ENCODE measurements at places on chromosomes 7 and 10. TPM values are rescaled to one million over a fixed set of nuclear protein-coding genes. Genes with fewer than 3 reads are reported as not detected.

- no peak overlapping the region for H3K4me3 ChIP-seq
- H3K27me3 ChIP-seq = no peaks in the 10 kb centered on the region
- no peak overlapping the region for H3K27ac ChIP-seq
- H3K4me1 ChIP-seq = no peaks in the 10 kb centered on the region
These were observed 502.7 kb upstream of the PODXL start for GRCh38 chr7:132059141-132059540.

AHCYL2 gene
- total RNA-seq = 119 TPM

MBL2 gene
- not detected for total RNA-seq

DNA sequence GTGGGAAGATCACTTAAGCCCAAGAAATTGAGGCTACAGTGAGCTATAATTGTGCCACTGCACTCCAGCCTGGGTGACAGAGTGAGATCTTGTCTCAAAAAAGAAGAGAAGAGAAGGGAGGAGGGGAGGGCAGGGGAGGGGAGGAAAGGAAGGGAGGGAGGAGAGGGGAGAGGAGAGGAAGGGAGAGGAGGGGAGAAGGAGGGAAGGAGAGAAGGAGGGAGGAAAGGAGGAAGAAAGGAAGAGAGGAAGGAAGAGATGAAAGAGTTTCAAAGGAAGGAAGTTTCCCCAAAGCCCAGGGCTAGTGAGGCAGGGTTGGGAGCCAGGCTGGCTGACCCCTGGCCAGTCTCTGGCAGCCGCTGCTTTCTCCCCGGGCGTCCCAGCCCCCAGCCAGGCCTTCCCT lies 32.6 kb downstream of the EPHB4 start:
- no peaks in the 10 kb centered on the region for H3K27me3 ChIP-seq
- peaks cover 6% of the 10 kb centered on the region for H3K4me1 ChIP-seq
- H3K27ac ChIP-seq = no peak overlapping the region
- no peaks in the 10 kb centered on the region for H3K36me3 ChIP-seq
- H3K4me3 ChIP-seq = no peak overlapping the region

DNA sequence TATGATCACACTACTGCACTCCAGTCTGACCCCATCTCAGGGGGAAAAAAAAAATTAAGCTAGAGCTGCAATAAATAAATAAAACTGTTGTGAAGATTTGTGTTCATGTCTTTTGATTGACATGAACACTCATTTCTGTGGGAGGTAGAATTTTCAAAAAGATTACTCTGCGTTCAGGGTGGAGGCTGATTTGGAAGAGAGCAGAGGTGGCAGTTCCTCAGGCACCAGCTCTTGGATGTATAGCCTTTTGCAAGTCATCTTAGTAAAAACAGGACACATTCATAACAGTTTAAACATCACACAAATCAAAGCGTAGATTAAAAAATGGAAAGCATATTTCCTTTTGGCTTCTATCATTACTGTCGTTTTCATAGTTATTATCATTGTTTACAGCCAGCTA lies 243.5 kb upstream of the LRGUK start:
- no peak overlapping the region for H3K4me3 ChIP-seq
- no peak for DNase-seq
- no peaks in the 10 kb centered on the region for H3K27me3 ChIP-seq
- no peak overlapping the region for H3K27ac ChIP-seq
- H3K36me3 ChIP-seq = no peaks in the 10 kb centered on the region
- no peaks in the 10 kb centered on the region for H3K4me1 ChIP-seq

SPDYE5 gene
- not detected for total RNA-seq

TEX47 gene
- total RNA-seq = not detected

- no peak overlapping the region for H3K4me3 ChIP-seq
- no peak for DNase-seq
- no peaks in the 10 kb centered on the region for H3K36me3 ChIP-seq
These were observed 82.3 kb downstream of the ZEB1 start for GRCh38 chr10:31401287-31401686.

DNA sequence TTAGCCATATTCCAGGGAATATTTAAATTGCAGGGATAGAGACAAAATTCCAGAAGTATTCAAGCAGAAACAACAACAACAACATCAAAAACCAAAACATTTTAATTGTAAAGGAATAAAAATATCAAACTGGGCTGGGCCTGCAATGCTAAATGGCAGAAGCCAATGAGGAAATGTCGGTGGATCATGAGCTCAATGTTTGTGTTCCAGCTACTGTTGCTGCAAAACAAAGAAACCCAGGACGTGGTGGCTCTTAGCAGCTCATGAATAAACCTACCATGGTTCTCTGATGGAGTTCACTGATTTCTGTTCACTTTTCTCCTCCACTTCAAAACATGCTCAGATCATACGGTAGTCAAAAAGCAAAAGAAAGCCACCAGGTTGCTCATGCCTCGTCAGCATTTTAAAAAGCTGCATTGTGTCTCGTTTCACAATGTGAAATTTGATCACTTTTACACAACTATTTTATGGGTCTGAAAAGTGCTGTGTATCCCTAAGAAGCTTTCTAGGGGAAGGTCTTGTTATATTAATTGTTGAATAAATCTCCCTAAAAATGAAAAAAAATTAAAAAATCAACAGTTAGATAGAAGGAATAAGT lies 54.0 kb downstream of the ASNS start:
- no peak overlapping the region for H3K4me3 ChIP-seq
- H3K27ac ChIP-seq = no peak overlapping the region
- no peaks in the 10 kb centered on the region for H3K27me3 ChIP-seq
- no peak for DNase-seq

GIMAP7 gene
- 35.1 TPM for total RNA-seq

- no peaks in the 10 kb centered on the region for H3K36me3 ChIP-seq
- no peak for DNase-seq
- no peaks in the 10 kb centered on the region for H3K4me1 ChIP-seq
- no peaks in the 10 kb centered on the region for H3K27me3 ChIP-seq
- no peak overlapping the region for H3K27ac ChIP-seq
These were observed 155.3 kb upstream of the INHBA start for GRCh38 chr7:41858201-41858600.

DNA sequence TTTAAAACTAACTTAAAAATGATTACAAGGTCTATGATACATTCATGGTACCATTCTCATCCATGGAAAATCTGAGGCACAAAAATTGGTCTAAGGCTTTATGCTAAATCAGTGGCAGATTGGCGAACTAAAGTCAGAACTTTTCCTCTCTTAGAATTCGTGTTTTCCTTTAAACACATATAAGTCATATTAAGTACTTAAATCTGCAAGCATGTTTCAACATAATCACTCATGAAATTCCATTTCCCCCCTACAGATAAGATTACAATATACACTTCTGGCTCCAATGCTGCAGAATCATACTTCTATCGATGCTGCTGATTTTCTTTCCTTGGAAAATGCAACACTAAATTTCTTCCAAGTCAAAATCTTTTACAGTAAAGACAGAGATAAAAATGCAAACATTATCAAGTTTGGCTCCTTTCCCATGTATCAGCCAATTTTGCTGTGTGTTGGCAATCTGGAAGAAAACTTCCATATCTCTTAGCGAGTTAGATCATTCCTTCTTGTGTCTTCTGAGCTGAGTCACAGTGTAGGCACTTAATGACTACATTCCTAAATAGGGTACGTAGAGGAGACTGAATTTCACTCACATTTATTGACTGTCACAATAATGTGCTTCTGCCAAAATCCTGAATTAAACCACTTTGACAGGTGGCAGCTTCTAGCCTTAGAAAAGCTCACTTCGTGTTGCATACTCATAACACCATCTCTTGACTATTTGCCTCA lies 76.4 kb upstream of the LRRC17 start:
- no peak for DNase-seq
- no peak overlapping the region for H3K4me3 ChIP-seq
- no peaks in the 10 kb centered on the region for H3K4me1 ChIP-seq
- no peaks in the 10 kb centered on the region for H3K27me3 ChIP-seq

DNA sequence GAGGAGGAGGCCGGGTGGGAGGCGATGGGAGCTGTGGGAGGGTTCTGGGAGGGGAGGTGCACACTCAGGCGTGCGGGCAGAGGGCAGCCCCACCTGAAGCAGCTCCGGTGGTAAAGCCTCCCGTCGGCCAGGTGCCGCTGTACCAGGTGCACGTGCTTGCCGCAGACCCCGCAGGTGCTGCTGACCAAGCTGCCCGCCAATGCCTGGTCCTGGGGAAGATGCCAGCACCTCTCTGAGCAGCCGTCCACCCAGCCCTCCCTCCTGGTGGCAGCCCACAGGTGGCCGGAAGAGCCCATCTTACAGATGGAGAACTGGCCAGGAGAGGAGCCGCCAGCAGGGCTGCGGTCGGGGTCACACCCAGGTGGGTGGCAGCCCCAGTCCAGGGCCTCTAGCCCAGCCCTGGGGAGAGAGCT lies 12.6 kb downstream of the MICALL2 start:
- DNase-seq = peak; percentile 72
- no peaks in the 10 kb centered on the region for H3K36me3 ChIP-seq
- H3K27me3 ChIP-seq = no peaks in the 10 kb centered on the region
- peaks cover 3% of the 10 kb centered on the region for H3K4me1 ChIP-seq
- H3K4me3 ChIP-seq = no peak overlapping the region

DNA sequence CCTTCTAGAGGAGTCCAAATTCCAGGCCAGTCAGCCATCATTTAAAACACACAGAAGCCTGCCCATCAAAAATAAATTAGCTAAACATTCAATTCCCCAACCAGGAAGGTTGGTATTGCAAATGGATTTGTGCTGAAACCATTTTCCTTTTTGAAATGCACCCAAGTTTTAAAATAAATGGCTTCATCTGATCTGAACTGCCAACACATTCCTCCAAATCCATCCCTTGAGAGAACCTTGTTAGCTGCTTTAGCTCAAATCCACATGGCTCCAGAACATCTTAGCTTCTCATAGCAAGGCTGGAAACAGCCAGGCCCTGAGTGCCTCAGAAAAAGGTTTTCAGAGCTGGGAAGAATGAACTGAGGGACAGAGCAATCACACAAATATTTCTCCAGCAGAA lies 306.3 kb downstream of the FZD1 start:
- H3K36me3 ChIP-seq = no peaks in the 10 kb centered on the region
- no peak overlapping the region for H3K4me3 ChIP-seq
- no peaks in the 10 kb centered on the region for H3K27me3 ChIP-seq
- no peak for DNase-seq
- H3K4me1 ChIP-seq = no peaks in the 10 kb centered on the region

DNA sequence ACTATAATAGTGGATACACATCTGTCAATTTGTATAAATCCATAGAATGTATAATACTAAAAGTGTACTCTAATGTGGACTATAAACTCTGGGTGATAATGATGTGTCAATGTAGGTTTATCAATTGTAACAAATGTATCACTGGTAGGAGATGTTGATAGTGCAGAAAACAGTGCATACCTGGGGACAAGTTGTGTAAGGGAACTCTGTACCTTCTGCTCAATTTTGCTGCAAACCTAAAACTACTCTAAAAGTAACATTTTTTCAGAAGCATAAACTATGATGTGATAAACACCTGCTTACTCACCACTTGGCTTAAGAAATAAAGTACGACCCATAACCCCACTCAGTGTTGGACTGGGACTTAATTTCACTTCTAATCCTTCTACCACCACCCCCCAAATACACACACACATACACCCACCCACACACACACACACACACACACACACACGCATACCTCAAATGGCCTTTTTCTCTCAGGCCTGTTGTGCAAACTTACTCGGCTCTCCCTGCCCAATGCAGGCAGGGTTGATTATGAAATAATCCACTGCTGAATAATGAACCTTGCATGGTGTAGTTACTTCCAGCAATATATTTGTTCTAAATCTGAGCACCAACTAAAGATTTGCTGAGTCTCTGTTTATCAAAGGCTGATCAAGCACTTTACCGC lies 154.1 kb upstream of the KMT2E start:
- DNase-seq = no peak
- H3K27ac ChIP-seq = no peak overlapping the region
- no peaks in the 10 kb centered on the region for H3K36me3 ChIP-seq
- no peaks in the 10 kb centered on the region for H3K4me1 ChIP-seq

FASTK gene
- 136 TPM for total RNA-seq

PVRIG gene
- total RNA-seq = 6.3 TPM

PLPP4 gene
- not detected for total RNA-seq

- H3K27ac ChIP-seq = no peak overlapping the region
- DNase-seq = no peak
These were observed 247.8 kb upstream of the IGFBP3 start for GRCh38 chr7:46168671-46169383.

LDB3 gene
- 0.76 TPM for total RNA-seq

DNA sequence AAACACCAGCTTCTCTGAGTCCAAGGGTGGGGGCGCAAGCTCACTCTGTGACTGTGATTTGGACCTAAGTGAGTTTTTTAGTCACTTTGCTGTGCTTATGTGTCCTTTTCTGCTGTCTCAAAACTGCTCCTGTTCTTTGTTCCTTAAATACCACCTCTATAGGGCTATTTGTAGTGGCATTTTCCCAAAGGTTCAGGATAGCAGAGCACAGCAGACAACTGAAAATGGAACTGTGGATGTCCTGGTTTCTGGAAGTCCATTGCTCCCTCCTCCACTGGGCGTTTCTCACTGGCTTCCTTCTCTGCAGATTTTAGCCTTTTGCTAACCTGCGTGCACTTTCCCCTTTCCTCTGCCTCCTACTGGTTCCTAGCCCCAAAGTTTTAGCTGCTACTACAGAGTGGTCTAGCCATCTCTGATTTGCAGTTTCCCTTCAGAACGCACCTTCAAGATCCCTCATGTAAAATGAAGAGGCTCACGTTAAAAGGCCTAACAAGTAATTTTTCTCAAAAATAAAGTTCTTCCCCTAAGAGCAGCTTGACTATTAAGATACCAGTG lies 25.6 kb downstream of the BLVRA start:
- H3K4me3 ChIP-seq = no peak overlapping the region
- H3K27ac ChIP-seq = no peak overlapping the region
- no peaks in the 10 kb centered on the region for H3K27me3 ChIP-seq
- H3K36me3 ChIP-seq = peaks cover 24% of the 10 kb centered on the region

FEZF1 gene
- total RNA-seq = 0.27 TPM

- no peaks in the 10 kb centered on the region for H3K27me3 ChIP-seq
- DNase-seq = no peak
- H3K36me3 ChIP-seq = no peaks in the 10 kb centered on the region
- H3K4me3 ChIP-seq = no peak overlapping the region
- H3K27ac ChIP-seq = no peak overlapping the region
- H3K4me1 ChIP-seq = no peaks in the 10 kb centered on the region
These were observed 93.7 kb downstream of the SEMA3A start for GRCh38 chr7:84100866-84101265.
